NCI-H2081 (cell line): ENCODE measurements at places on chromosomes 6 and 20.

DNA sequence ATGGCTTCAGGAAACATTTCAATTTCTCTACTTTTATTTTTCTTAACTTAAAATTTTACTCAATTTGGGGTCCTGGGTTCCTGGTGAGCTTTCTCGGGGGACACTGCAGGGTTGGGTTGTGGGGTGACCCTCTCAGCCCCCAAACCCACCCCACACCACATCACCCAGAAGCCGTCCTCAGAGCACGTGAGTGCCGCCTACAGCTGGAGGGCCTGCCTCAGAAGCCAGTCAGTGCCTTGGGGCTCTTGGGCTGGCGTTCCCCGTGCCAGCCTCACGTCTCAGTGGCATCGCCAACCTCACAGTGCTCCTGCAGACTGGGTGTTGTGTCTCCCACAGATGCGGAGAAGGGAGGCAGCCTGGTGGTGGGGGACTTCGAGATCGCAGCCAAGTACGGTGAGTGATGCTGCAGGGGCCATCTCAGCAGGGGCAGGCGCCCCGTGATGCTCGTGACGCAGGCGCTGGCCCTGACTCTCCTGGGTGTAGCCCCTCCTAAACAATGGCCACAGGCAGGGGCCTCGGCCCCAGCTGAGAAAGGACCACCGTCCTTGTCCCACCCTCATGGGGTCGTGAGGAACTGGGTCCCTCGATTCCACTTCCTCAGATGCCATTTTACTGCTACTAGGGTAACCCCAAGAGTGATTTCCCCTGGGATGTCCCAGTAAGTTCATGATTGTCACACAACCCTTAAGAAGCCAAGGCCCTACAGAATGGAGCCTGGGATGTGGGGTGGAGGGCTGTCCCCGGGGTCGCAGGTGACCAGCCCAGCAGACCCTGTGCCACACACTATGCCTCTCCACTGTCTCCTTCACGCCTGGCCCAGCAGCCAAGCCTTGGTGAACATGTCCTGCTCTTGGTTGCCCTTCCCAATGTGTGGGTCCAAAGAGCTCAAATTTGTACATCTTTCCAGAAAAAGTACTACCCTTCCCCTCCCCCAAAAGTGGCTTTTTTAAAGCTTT lies 23.8 kb upstream of the PYGB start:
- DNase-seq, result no peak

- no peak for DNase-seq
Observed at GRCh38 chr6:37260444-37260843, 2.5 kb upstream of the TMEM217 start.

GRCh38 chr6:1075444-1075843 lies 236.5 kb upstream of the FOXQ1 start:
- DNase-seq, result no peak

- no peak for DNase-seq
Observed at GRCh38 chr6:33577106-33577535, 3.0 kb downstream of the BAK1 start.

GRCh38 chr20:62312662-62312977 lies 9.8 kb downstream of the ADRM1 start:
- no peak for DNase-seq

- DNase-seq, result no peak
Observed at GRCh38 chr20:21503345-21503744, 10.5 kb downstream of the NKX2-2 start.

GRCh38 chr6:148577687-148578488 lies 168.9 kb upstream of the UST start:
- peak; percentile 29 for DNase-seq

- DNase-seq, result no peak
Observed at GRCh38 chr20:50418890-50419642, 91.1 kb upstream of the PTPN1 start.

GRCh38 chr6:148529010-148529409 lies 186.4 kb downstream of the SASH1 start:
- DNase-seq, result no peak

DNA sequence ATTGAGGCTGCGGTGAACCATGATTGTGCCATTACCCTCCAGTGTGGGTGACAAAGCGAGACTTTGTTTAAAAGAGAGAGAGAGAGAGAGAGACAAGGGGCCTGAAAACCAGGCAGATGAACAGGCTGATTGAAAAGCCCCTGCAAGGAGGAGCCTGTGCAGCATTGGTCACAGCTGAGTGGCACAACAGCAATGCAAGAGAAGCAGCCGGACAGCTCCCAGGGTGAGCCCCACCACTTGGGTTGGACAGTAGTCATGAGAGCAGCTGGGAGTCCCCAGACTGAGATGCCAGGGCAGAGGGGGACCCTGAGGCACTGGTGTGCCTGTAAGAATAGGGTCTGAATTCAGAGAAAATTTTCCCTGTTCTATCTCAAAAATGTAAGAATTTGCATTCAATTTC lies 10.2 kb downstream of the DNPH1 start:
- no peak for DNase-seq

DNA sequence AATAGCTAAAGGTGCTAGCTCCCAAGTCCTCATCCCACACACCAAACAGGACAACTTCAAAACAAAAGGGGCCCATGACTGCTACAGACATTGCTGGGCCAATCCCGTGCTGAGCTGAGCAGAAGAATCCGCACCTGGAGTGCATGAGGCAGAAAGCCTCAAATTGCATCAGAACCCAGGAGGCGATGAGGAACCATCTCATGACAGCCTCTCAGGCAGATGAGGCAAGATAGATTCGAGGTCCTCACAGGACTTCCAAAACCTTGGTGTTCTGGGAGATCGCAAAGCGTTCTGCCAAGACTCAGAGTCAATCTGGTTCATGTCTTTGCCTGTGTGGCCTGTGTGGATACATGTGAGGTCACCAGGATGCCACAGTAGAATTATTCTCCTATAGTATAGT lies 32.8 kb upstream of the SSTR4 start:
- DNase-seq, result no peak
